ENCODE measurements at places on chromosomes 4 and X. TPM values are rescaled to one million over a fixed set of nuclear protein-coding genes. Genes with fewer than 3 reads are reported as not detected.

DNA sequence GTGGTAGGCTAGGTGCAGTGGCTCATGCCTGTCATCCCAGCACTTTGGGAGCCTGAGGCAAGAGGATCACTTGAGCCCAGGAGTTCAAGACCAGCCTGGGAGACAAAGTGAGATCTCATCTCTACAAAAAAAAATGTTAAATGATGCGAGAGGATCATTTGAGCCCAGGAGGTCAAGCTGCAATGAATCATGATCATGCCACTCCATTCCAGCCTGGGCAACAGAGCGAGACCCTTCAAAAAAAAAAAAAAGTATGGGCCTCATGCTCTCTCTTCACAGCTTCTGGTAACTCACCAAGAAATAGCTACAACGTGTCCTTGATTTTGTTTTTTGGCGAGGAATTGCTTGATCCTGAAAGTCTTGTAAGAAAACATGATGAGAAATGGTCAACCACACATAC, 1.3 kb downstream of the ACE2 start:
- no peaks in the 10 kb centered on the region for H3K36me3 ChIP-seq
- DNase-seq: no peak
- no peaks in the 10 kb centered on the region for H3K4me1 ChIP-seq

- no peaks in the 10 kb centered on the region for H3K36me3 ChIP-seq
- H3K27me3 ChIP-seq: no peaks in the 10 kb centered on the region
- no peak for DNase-seq
- H3K27ac ChIP-seq: no peak overlapping the region
- H3K4me1 ChIP-seq: no peaks in the 10 kb centered on the region
- no peak overlapping the region for H3K4me3 ChIP-seq
Measured at GRCh38 chr4:187286525-187286924, 562.9 kb upstream of the FAT1 start.

The JAKMIP1 gene
- 0.26 TPM for total RNA-seq

DNA sequence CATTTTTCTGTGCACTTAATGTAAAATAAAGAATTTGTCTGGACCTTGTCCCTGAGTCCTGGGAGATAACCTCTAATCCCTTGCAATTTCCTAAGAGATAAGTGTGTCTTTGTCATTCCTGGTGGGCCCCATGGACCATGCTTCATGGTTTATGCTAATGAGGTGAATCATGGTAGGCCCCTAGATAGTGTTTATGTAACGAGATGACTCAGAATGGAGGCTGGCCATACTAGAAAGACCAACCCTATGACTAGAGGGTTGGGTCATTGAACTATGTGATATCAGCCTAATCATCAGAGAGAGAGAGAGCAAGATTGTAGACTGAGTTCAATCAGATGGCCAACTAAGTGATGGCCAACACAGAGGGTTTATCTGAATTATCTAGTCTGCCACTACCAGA, 64.2 kb upstream of the NHSL2 start:
- H3K27me3 ChIP-seq: peaks cover 3% of the 10 kb centered on the region
- no peak overlapping the region for H3K4me3 ChIP-seq
- no peak overlapping the region for H3K27ac ChIP-seq
- H3K36me3 ChIP-seq: no peaks in the 10 kb centered on the region
- H3K4me1 ChIP-seq: no peaks in the 10 kb centered on the region

The GPR119 gene
- not detected for total RNA-seq

The SLC39A8 gene
- total RNA-seq: 38.6 TPM

GRCh38 chr4:108159845-108160244, 8.9 kb downstream of the LEF1 start:
- H3K4me1 ChIP-seq: no peaks in the 10 kb centered on the region
- no peaks in the 10 kb centered on the region for H3K36me3 ChIP-seq
- peaks cover 26% of the 10 kb centered on the region for H3K27me3 ChIP-seq
- no peak for DNase-seq
- no peak overlapping the region for H3K27ac ChIP-seq

DNA sequence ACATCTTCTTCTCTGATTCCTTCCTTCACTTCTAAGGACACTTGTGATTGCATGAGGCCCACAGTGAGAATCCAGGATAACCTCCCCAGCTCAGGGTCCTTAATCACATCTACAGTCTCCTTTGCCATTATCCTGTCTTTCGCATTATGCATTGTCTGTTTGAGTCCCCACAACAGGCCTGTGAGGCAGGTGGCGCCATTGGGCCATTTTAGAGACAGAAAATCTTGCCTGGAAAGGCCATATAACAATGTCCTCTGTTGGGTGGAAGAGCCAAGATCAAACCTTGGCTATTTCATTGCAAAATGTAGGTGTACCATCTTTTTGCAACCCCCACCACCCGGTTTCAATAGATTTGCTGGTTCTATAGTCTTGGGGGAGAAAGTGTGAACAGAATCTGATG, 11.8 kb upstream of the DCUN1D4 start:
- H3K4me1 ChIP-seq: no peaks in the 10 kb centered on the region
- no peak overlapping the region for H3K27ac ChIP-seq
- peak; percentile 40 for DNase-seq
- no peaks in the 10 kb centered on the region for H3K27me3 ChIP-seq

The CACNA1F gene
- total RNA-seq: 0.98 TPM

The CPE gene
- 142 TPM for total RNA-seq

The TRIM75 gene
- total RNA-seq: not detected

- no peak for DNase-seq
- H3K4me1 ChIP-seq: no peaks in the 10 kb centered on the region
Measured at GRCh38 chrX:40268188-40268520, 170.4 kb upstream of the BCOR start.

The HTRA3 gene
- total RNA-seq: 30.6 TPM

DNA sequence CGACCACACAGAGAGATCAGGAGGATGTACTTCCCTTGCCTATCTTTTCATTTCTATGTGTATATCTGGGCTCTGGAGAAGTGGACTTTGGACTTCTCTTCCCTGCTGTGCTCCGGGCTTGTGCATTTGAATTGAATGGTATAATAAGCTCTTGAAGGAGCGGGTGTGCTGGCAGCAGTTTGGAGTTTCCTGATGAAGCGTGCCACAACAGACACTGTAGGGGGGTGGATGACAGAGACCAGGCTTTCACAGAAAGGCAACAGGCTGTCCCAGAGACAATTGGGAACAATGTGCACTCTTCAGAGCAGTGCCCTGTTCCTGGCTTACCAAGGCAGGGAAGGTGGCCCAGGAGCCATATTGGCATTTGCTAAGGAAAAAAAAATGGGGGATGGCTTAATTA, 170.1 kb downstream of the FRMPD4 start:
- H3K27ac ChIP-seq: no peak overlapping the region
- no peak for DNase-seq
- no peaks in the 10 kb centered on the region for H3K36me3 ChIP-seq

DNA sequence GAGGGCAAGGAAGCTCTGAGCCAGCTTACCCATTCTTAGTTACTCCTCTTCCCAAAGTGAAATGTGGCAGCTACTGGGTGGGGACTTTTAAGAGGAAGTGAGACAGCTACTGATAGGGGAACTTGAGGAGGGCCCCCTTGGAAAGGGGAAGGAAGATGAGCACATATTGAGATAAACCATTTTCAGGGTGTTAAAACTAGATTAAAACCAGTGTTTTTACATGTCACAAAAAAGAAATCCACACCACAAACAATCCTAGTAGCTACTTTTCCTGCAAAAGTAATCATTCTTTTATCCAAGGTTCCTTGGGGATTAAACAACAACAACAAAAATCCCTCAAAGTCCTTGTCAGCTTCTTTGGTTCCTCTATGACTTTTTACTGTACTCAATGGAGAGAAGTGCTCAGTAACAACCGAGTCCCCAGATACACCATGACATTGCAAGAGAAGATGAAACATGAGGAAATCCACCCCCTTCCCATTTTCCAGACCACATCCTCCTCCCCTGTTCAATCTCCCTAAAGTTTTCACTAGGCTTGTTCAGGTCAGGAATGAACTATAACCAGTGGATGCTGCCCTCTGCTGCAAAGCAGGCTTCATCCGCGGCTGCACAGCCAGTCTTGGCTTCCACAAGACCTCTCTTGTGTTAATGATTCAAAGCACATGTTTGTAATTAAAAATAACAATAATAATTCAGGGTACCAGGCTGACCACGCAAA, 113.5 kb upstream of the TMEM164 start:
- no peak overlapping the region for H3K4me3 ChIP-seq
- H3K36me3 ChIP-seq: no peaks in the 10 kb centered on the region
- H3K27me3 ChIP-seq: no peaks in the 10 kb centered on the region
- DNase-seq: no peak

DNA sequence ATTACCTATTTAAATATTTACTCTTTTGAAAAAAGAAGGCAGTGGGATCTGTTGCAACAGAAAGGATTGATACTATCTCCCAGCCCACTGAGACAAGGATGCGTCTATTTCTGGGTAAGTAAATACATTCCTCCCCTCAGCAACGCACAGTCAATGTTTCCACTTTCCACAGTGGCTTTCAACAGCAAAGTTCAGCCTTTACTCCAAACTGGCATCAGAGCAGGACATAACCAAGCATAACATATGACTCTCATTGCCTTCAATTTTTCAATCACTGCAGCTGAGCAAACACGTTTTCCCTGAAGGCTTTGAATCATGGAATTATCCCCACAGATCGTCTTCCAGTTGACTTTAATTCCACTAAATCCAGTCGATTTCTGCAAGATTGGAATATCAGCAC, 160.3 kb upstream of the FRG1 start:
- H3K4me1 ChIP-seq: no peaks in the 10 kb centered on the region
- no peak overlapping the region for H3K27ac ChIP-seq
- no peak for DNase-seq
- no peak overlapping the region for H3K4me3 ChIP-seq

The FTSJ1 gene
- 43.4 TPM for total RNA-seq

The ARHGAP24 gene
- total RNA-seq: 60.8 TPM

DNA sequence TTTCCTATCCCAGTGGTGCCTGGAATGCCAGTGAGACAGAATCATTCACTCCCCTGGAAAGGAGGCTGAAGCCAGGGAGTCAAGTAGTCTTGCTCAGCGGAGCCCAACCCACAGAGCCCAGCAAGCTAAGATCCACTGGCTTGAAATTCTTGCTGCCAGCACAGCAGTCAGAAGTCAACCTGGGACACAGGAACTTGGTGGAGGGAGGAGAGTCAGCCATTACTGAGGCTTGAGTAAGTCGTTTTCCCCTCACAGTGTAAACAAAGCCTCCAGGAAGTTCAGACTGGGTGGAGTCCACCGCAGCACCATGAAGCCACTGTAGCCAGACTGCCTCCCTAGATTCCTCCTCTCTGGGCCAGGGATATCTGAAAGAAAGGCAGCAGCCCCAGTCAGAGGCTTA, 283.2 kb upstream of the CPEB2 start:
- H3K4me3 ChIP-seq: no peak overlapping the region
- no peaks in the 10 kb centered on the region for H3K4me1 ChIP-seq
- DNase-seq: no peak
- no peak overlapping the region for H3K27ac ChIP-seq

DNA sequence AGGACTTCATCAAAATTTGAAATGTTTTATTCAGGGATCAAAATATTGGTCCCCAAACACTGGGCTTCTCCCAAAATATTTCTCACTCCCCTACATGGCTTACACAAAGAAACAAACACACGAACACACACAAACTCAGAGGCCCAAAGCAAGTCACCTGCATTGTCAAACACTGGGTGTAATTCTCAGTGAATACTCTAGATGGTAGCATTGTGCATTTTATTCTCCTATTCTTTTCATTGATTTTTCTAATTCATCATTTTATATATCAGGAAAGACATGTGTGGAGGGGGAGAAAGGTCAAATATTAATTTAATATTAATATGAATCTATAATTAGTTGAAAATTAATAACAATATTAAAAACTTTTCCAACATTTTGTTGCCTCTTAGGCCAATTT, 72.3 kb upstream of the TNMD start:
- no peaks in the 10 kb centered on the region for H3K36me3 ChIP-seq
- DNase-seq: no peak
- no peak overlapping the region for H3K27ac ChIP-seq
- H3K4me1 ChIP-seq: no peaks in the 10 kb centered on the region

The SLC26A1 gene
- not detected for total RNA-seq

The CDKL2 gene
- total RNA-seq: not detected

DNA sequence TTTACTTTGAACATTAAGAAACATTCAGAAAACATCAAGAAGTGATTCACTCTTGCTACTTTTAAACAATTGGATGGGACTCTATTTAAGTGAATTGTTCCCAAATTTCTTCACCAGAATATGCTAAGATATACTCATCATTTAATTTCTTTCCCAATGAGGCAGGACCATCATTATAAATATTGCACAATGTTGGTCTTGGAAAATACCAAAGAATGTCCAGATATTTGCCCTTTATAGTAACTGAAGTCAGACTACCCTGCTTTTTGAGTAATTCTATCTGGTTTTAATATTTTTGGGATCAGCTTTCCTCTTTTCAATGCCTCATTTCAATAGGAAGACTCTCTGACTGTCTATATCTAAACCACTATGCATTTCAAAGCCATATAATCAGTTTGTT, 129.4 kb upstream of the TENM3 start:
- no peak for DNase-seq
- H3K36me3 ChIP-seq: no peaks in the 10 kb centered on the region
- H3K4me3 ChIP-seq: no peak overlapping the region
- no peak overlapping the region for H3K27ac ChIP-seq
- no peaks in the 10 kb centered on the region for H3K27me3 ChIP-seq
- H3K4me1 ChIP-seq: no peaks in the 10 kb centered on the region

GRCh38 chrX:143664302-143664701, 28.4 kb upstream of the SLITRK4 start:
- no peak overlapping the region for H3K4me3 ChIP-seq
- H3K36me3 ChIP-seq: no peaks in the 10 kb centered on the region
- no peak overlapping the region for H3K27ac ChIP-seq
- H3K4me1 ChIP-seq: no peaks in the 10 kb centered on the region
- DNase-seq: no peak
